HCT116 (cell line): ENCODE measurements at places on chromosomes 4 and X. TPM values are rescaled to one million over a fixed set of nuclear protein-coding genes. Genes with fewer than 3 reads are reported as not detected.

GRCh38 chr4:185932491-185932890 is 120.5 kb upstream of the SORBS2 start:
- no peak for DNase-seq

GRCh38 chr4:67130411-67130810 is 414.9 kb downstream of the CENPC start:
- DNase-seq: no peak

DNA sequence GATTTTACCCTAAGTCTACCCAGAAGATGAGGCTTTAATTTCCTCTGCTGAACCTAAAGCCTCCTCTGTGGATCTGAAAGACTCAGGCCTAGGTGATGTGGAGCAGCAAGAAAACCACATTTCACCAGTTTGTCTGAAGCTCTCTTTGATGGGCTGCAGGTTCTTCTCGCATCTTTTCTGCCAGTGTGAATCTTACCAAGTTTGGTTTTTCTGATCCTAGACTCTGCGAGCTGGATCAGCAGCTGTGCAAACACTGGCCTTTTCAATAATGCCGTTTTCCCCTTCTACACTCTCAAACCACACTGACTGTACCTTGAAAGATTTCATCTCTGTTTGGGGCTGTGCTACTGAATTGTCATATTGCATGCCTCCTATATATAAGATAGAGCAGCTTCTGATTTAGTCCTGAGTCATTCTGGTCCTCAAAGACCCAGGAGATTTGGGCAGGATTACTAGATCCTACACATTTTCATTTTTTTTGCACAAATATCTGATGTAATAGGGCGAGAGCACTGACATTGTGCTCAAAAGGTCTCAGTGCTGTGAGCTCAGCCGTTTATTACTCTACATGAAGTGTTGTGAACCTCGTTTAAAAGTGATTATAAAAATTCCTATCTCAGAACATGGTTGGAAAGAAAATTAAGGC is 133.6 kb upstream of the FAM9C start:
- no peak for DNase-seq

DNA sequence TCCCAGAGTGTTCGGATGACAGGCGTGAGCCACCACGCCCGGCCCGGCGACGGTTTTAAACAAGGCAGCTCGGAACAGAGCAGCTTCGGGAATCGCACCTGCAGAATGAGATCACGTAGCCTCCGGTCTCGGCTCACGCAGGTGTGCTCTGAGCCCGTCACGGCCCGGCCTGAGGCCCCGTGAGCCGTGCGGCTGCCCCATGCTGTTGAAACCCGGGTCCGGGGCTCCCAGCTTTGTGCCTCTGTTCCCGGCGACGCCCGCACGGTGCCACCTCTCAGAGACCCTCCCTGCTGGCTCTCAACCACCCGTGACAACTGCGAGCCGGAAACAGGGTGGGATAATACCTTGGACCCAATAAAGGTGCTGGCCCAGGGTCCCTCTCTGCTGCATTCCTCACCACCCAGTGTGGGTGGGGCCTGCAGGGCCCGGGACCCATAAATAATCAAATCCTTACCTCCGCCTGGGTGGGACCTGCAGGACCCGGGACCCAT is 13.4 kb upstream of the PLCXD1 start:
- DNase-seq: no peak

The TCP11X2 gene
- not detected for total RNA-seq

- peak; percentile 56 for DNase-seq
Observed at GRCh38 chr4:145299380-145300076, 119.1 kb upstream of the OTUD4 start.

The CCDC160 gene
- total RNA-seq: not detected

The VEGFC gene
- not detected for total RNA-seq

The TCEAL5 gene
- not detected for total RNA-seq

GRCh38 chrX:42098900-42099299 is 175.5 kb upstream of the CASK start:
- no peak for DNase-seq

The TSC22D3 gene
- total RNA-seq: 24.6 TPM

GRCh38 chrX:48677516-48677915 is 6.1 kb upstream of the WAS start:
- no peak for DNase-seq

DNA sequence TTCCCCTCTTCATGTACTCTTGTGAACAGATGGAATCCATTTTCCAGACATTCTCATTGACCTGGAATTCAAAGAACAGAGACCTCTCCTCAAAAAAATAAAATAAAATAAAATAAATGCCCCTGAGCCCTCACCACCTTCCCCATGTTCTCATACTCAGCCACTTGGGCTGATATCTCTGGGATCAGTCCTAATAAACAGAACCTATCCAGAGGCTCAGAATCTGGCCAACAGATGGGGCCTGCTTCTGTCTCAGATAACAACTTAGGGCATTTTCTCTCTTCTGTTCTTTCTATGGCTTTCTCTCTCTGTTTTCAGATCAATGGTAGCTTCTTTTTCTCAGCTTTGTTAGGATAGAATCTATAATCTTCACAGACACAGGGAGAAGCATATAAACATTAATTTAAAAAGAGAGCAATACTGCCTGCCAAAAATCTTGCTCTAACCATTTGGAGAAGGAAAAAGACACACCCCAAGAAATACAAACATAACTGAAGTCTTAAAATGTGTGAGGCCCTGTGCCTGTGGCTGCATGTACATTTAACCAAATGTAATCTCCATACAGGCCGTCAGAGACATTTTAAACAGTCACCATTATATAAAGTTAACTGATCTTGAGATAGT is 907.1 kb downstream of the FAT4 start:
- no peak for DNase-seq

The CLCN4 gene
- 3.1 TPM for total RNA-seq

The OCRL gene
- total RNA-seq: 19.8 TPM

DNA sequence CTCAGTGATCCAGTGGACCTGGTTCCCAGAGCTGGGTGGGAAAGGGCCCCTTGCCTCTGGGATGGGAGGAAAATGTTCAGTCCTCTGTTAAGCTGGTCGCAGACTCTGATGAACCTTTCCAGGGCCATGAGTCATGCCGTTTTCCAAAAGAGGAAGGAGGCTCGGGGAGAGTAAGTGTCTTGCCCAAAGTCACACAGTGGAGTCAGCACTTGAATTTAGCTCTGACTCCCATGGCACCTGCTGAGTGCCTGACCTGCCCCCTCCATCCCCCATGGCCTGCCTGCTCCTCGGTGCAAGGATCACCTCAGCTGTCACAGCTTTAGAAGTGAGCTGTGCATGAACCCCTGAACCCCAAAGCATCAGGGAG is 14.0 kb upstream of the KIAA0232 start:
- no peak for DNase-seq

DNA sequence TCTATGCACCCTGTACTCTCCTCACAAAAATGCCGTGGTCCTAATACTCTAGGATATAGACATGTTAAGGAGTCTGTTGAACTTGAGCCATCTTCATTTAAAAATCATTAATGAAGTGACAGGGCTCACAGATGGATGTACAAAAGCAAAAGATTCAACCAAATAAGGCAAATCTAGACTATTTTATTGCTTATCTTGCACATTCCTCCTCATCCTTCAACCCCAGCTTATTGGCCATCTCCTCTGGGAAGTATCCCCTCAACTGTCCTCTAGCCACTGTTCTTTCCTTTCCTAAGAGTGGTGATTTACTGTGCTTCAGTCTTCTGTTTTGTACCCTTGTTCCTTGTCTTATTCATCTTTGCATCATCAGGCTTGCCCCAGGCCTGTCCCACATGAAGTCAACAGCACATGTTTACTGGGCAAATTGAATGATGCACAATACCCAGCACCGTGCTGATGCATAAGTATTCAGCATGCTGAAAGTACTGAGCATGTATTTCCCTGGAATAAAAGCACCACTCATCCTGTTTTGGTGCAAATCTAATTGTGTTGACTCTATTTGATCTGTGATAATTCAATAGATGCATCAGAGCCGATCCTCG is 287.3 kb upstream of the CLNK start:
- DNase-seq: no peak

DNA sequence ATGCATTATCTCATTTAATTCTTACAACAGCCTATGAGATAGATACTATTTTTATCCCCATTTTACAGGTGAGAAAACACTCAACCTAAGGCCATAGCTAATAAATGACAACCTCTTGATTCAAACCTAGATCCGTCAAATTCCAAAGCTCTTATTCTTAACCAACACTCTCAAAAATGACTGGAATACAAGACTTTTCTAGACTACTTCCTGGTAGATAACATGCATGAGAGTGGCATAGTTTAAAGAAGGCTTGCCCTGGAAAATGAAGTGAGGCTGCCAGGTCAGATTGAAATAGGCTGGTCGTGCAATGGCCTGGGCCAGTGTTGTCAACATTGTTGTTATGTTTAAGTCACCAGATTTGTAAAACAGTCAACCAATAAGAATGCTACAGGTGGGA is 86.6 kb downstream of the DNAAF6 start:
- DNase-seq: no peak

DNA sequence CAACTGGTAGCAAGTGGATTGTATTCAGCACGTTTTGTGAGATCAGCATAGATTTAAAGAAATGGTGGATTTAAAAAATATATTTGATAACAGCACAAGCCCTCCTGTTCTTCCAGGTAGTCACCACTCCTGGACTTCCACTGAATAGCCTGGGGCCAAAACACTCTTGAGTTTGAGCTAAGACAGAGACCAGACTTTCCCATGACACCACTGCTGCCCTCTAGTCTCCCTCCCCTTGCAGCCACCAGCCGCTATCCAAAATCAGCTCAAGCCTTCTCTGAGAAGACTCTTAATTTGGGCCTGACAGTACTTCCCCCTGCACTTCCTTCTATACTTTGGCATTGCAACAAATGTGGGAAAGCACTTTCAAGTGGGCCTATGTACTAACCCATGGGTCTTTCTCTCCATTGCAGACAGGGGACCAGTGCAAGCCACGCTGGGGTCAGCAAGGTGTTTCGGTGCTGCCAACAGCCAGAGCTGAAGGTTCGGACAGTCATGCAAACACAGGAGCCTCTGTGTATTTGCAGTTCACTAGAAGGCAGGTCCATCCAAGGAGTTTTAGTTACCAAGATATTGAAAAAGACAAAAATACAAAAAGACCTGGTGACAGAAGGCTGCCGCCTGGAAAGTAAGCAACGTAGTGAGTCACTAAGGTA is 40.5 kb upstream of the KLHL13 start:
- DNase-seq: no peak

- DNase-seq: no peak
Observed at GRCh38 chrX:7219153-7219705, 71.3 kb upstream of the PUDP start.

The RRH gene
- total RNA-seq: 0.42 TPM

- DNase-seq: no peak
Observed at GRCh38 chr4:74364256-74364651, 691 bp upstream of the EREG start.

GRCh38 chrX:129347291-129347690 is 176.0 kb downstream of the SMARCA1 start:
- DNase-seq: peak; percentile 4

- DNase-seq: no peak
Observed at GRCh38 chrX:154735695-154736393, 15.0 kb downstream of the GAB3 start.

DNA sequence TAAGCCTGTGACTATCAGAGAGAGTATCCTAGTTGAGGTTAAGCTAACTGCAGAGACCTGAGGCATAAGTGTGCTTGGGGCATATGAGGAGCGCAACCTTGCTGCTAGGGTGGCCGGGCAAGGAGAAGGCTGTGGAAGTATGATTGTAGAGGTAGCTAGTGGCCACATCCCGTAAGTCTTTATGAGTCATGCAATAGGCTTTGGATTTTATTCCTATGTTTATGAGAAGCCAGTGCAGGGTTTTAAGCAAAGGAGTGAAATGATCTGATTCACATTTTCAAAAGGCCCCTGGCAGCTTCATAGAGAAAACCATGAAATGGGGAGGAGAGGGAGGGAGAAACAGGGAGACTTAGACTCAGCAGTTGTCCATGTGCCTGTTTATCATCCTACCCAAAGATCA is 92.1 kb upstream of the WDFY3 start:
- no peak for DNase-seq

DNA sequence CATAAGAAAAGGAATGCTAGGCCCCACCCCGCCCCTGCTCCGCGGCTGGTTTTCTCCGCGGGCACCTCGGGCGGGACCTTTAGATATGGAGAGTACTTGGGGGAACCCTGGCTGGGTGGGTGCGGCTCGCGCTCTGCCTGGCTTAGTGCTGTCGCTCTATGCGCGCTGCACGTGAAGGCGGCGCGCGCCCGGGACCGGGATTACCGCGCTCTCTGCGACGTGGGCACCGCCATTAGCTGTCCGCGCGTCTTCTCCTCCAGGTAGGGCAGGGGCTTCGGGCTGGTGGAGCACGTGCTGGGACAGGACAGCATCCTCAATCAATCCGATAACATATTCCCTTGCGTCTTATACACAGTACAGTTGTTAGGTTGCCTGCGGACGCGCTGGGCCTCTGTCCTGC is 56.0 kb downstream of the MAGEB10 start:
- no peak for DNase-seq

GRCh38 chr4:25993395-25994185 is 79.6 kb downstream of the SMIM20 start:
- DNase-seq: peak; percentile 56

GRCh38 chrX:6374556-6374955 is 145.9 kb upstream of the NLGN4X start:
- DNase-seq: no peak

The PDE6B gene
- total RNA-seq: not detected

The TIMM17B gene
- total RNA-seq: 41.7 TPM

DNA sequence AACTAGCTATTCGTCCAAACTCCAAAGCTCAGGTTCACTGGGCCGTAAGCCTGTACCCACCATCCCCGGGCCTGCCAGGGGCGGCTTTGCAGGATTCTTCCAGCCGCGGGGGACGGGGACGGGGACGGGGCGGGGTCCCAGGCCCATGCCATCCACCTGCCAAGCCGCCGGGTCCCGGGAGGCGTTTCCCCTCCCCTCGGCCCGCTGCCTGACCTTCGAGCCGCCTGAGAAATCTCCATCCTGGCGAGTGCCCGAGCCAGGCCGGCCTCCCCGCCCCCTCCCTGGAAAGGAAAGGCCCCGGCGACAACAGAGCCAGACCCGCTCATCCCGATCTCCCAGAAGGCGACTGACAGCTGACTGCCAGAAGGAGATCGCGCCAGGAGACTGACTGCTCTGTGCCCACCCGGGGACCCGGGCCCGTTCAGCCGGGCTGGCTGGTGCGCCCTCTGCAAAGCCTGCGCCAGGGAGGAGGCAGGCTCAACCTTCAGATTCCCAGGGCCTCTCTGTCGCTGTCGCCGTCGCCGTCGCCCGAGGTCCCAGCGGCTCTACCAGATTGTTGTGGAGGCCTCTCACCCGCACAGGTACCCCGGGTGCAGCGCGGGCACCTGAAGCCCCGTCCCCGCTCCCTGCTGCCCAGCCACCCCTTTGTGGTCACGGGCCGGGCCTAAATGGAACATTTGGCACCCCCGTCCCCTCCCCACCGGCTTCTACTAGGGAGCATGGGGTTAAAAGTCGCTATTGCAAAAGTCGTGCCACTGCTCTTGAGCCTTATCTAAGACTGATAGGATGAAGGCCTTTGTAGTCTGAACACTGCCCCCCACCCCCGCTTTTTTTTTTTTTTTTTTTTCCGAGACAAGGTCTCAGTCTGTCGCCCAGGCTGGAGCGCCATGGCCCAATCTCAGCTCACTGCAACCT is at the start of gene RGN:
Gene RGN, plus strand, starts transcription at position 315 of the 915 bp plus-strand sequence. CDS start 2,702 bp downstream, outside the sequence.
- no peak for DNase-seq

The CPLX1 gene
- 14.5 TPM for total RNA-seq

The PSAPL1 gene
- total RNA-seq: 0.05 TPM
